ENCODE measurements at places on chromosomes 2 and 18. TPM values are rescaled to one million over a fixed set of nuclear protein-coding genes. Genes with fewer than 3 reads are reported as not detected.

Gene REG1A
- not detected for total RNA-seq

Gene PLEKHB2
- 43.9 TPM for total RNA-seq

Gene PRKAG3
- total RNA-seq, result not detected

Gene ANO7
- total RNA-seq, result 0.57 TPM

Gene ATP6V1B1
- total RNA-seq, result not detected

Gene ALK
- not detected for total RNA-seq

Gene ASB18
- not detected for total RNA-seq

Gene GKN1
- total RNA-seq, result not detected

Gene NYAP2
- not detected for total RNA-seq

Gene PLGLB1
- total RNA-seq, result not detected

Gene SNRNP200
- total RNA-seq, result 181 TPM

Gene DNAH7
- 0.29 TPM for total RNA-seq

Gene DNAJC5G
- not detected for total RNA-seq

Gene SALL3
- not detected for total RNA-seq

Gene SPDYA
- total RNA-seq, result 2.0 TPM

Gene SDC1
- 0.67 TPM for total RNA-seq

Gene CHRNA1
- total RNA-seq, result not detected

Gene GCKR
- not detected for total RNA-seq

Gene ERICH2
- not detected for total RNA-seq

Gene PUM2
- total RNA-seq, result 96.8 TPM

Gene RSAD2
- total RNA-seq, result 9.9 TPM

Gene ERFE
- not detected for total RNA-seq

Gene CRYGC
- not detected for total RNA-seq

Gene ALPI
- total RNA-seq, result not detected

Gene PSMA8
- 2.1 TPM for total RNA-seq

Gene LHCGR
- not detected for total RNA-seq

Gene FAM110C
- not detected for total RNA-seq

Gene SERPINB2
- not detected for total RNA-seq

Gene FAP
- not detected for total RNA-seq
